Osteoblast (primary cell): ENCODE measurements at places on chromosomes 5 and 9. TPM values are rescaled to one million over a fixed set of nuclear protein-coding genes. Genes with fewer than 3 reads are reported as not detected.

SPINK1 gene
- total RNA-seq, result not detected in 2 replicates

SGCD gene
- total RNA-seq, result 27.1 and 33.3 TPM in 2 replicates

SCGB3A2 gene
- total RNA-seq, result not detected in 2 replicates

IL13 gene
- total RNA-seq, result under 0.01 TPM in 1 of 2 replicates, not detected in the other

FCN2 gene
- total RNA-seq, result not detected in 2 replicates

HAPLN1 gene
- total RNA-seq, result 18.8 and 36.5 TPM in 2 replicates

PCDHAC2 gene
- 0.36 and 0.59 TPM in 2 replicates for total RNA-seq

DNM1 gene
- total RNA-seq, result 3.6 and 6.5 TPM in 2 replicates

IFNB1 gene
- total RNA-seq, result not detected in 2 replicates

NUDT12 gene
- 14.7 and 16.3 TPM in 2 replicates for total RNA-seq

SLC6A7 gene
- total RNA-seq, result under 0.01 TPM in 1 of 2 replicates, not detected in the other

FYB1 gene
- total RNA-seq, result under 0.01 TPM in 1 of 2 replicates, not detected in the other

GARIN3 gene
- not detected in 2 replicates for total RNA-seq

FAXDC2 gene
- total RNA-seq, result 13.8 and 19.2 TPM in 2 replicates

NR2F1-AS1 gene
- 15.9 and 17.4 TPM in 2 replicates for total RNA-seq

NREP gene
- total RNA-seq, result 150 and 182 TPM in 2 replicates

NRG2 gene
- total RNA-seq, result 0.72 and 0.88 TPM in 2 replicates

CDC20B gene
- not detected in 2 replicates for total RNA-seq

GFI1B gene
- total RNA-seq, result under 0.01 TPM in 1 of 2 replicates, not detected in the other

IGIP gene
- total RNA-seq, result 10.5 and 13.0 TPM in 2 replicates

PTGES gene
- 70.9 and 115 TPM in 2 replicates for total RNA-seq

CANX gene
- 689 and 698 TPM in 2 replicates for total RNA-seq

OR13C5 gene
- not detected in 2 replicates for total RNA-seq

PRUNE2 gene
- 59.2 and 80.0 TPM in 2 replicates for total RNA-seq

ITGA1 gene
- 28.6 and 31.8 TPM in 2 replicates for total RNA-seq

GDNF gene
- total RNA-seq, result 5.0 and 6.2 TPM in 2 replicates

ADAMTS2 gene
- 144 and 203 TPM in 2 replicates for total RNA-seq

AK8 gene
- 0.59 and 1.1 TPM in 2 replicates for total RNA-seq

ADAMTSL1 gene
- 54.3 and 70.1 TPM in 2 replicates for total RNA-seq

ZNF883 gene
- total RNA-seq, result 7.2 and 7.7 TPM in 2 replicates

FAM13B gene
- 55.7 and 59.7 TPM in 2 replicates for total RNA-seq

PPP1R26 gene
- total RNA-seq, result 9.4 and 10.5 TPM in 2 replicates

GPR151 gene
- not detected in 2 replicates for total RNA-seq

SH3RF2 gene
- 2.9 and 4.0 TPM in 2 replicates for total RNA-seq

BASP1 gene
- 242 and 272 TPM in 2 replicates for total RNA-seq

PPP3R2 gene
- total RNA-seq, result not detected in 2 replicates

FSTL4 gene
- total RNA-seq, result not detected in 2 replicates

NAA35 gene
- total RNA-seq, result 23.5 and 25.6 TPM in 2 replicates

QRFP gene
- total RNA-seq, result not detected in 2 replicates

ABO gene
- not detected in 2 replicates for total RNA-seq

OSTF1 gene
- 30.0 and 35.1 TPM in 2 replicates for total RNA-seq

TJP2 gene
- 28.6 and 30.4 TPM in 2 replicates for total RNA-seq
